ENCODE measurements at places on chromosomes 1 and 21. TPM values are rescaled to one million over a fixed set of nuclear protein-coding genes. Genes with fewer than 3 reads are reported as not detected.
A peak's percentile ranks its signal among the peaks of the same experiment; 100 is the strongest.

DNA sequence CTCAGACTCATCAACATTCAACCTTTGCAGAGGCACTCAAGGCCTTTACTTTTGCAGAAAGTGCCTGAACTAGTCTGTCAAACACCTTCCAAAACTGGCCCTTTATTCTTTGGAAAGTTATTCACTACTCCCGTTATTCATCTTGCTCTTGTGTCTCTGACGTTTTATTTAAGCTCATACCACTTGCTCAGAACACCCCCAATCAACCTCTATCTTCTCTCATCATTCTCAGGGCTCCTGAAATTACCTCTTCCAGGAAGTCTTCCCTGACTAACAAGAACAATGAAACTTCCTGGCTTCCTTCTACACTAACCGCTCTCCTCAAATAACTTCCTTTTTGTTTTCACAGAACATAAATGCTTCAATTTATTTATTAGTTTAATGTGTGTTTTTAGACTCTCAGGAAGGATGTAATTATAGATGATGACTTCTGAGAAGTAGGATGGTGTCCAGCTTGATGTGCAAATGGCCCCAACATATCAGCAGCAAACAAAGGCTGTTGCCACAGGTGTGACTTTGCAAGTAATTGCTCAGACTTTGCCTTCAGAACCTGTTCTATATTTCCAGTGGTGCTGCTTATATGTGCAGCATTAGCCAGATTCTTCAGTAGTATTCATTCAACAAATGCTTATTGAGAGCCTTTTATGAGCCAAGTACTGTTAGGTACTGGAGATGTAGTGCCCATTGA lies 22.8 kb upstream of the BATF3 start:
- DNase-seq, result no peak

Gene NMNAT1
- 23.3 TPM for total RNA-seq

- no peak for DNase-seq
These were observed 39.9 kb upstream of the TADA1 start for GRCh38 chr1:166915941-166916340.

GRCh38 chr1:35577071-35577998 lies 4.2 kb downstream of the TFAP2E start:
- DNase-seq, result peak; percentile 51

DNA sequence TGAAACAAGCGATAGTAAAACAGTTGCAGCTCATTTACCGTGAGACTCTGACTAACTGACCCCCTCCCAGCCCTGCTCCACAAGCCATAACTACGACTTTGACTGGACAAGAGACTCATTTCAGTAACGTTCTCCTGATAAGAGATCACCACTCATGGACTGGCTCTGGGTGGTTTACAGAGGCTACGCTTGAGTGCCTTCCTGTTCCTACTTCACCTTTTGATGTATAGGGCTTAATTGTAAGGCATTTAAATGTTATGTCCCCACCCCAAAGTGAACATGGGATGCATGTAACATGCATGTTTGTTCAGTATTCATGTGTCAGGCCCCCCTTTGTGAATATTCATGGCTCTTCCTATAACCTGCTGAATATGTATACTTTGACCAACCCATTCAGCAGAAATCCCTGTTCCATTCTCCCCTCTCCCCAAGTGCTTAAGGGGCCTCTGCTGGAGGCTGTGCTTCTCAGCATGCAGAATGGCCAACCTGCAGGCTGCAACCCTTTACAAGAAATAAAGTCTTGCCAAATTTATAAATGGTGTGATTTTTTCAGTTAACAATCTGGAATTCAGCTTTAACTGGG lies 50.7 kb upstream of the SPOCD1 start:
- DNase-seq, result no peak

DNA sequence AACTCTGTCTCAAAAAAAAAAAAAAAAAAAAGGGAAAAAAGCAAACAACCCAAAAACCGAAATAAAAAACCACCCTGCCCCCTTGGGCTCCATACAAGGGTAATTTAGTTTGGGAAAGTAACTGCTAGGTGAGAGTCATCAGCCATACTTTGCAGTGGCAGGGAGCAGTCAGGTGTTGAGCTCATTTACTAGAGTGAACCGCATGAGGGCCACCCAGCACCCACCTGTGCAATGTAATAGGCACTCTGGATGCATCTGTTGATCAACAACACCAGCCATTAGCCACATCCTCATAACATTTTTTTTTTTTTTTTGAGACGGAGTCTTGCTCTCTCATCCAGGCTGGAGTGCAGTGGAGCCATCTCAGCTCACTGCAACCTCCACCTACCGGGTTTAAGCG lies 9.1 kb downstream of the INAVA start:
- DNase-seq, result no peak

Gene MIXL1
- 0.15 TPM for total RNA-seq
